ENCODE measurements at places on chromosomes 13 and 19.

GRCh38 chr13:31850041-31850555, 110.8 kb downstream of the RXFP2 start:
- no peak for DNase-seq

- DNase-seq, result no peak
Measured at GRCh38 chr19:10404888-10405820, 1.8 kb upstream of the CDC37 start.

DNA sequence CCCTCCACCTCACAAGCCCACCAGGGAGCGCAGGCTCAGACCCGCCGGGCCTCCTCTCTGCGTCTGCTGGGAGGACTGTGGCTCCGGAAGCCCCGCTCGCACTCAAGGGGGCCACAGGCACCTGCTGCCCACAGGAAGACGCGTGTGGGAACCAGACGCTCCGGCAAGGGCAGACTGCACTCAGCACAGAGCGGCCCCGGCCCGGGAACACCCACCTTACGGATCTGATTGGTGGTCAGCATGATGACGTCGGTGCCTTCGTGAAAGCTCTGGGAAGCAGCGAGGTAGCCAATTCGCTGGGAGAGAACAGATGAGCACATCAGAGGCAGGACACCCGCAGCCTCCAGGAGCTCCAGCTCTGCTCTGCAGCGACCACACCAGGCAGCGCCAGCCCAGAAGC, 14.6 kb downstream of the AP3D1 start:
- no peak for DNase-seq

- no peak for DNase-seq
Measured at GRCh38 chr19:56301155-56301554, 13.5 kb downstream of the ZSCAN5A start.

DNA sequence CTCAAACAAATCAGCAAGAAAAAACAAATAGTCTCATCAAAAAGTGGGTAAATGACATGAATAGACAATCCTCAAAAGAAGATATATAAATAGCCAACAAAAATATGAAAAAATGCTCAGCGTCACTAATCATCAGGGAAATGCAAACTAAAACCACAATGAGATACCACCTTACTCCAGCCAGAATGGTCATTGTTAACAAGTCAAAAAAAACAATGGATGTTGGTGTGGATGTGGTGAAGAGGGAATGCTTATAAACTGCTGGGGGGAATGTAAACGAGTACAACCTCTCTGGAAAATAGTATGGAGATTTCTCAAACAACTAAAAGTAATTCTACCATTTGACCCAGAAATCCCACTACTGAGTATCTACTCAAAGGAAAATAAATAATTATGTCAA, 239.2 kb upstream of the RFC3 start:
- no peak for DNase-seq

DNA sequence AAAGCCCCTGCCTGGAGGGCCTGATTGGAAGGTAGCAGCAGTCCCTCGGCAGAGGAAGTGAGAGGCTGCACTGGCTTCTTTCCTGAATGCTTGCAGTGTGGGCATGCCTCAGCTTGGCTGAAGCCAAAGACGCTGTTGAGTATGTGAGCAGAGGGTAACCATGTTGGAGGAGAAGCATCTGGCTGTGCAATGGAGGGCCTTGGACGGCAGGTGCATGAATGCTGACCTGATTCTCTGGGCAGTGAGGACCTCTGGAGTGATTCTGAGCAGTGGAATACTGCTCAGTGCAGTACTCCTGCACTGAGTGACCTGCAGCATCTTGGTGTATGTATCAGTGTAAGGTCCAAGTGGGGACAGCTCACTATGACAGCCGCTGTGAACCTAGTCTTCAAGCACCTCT, 46.9 kb downstream of the SOX1 start:
- DNase-seq, result no peak

Measured in spleen (tissue), 13 donors.